ENCODE measurements at places on chromosomes 5 and 9.

GRCh38 chr9:121246821-121247561 lies 21.0 kb upstream of the GSN start:
- no peak for DNase-seq

- DNase-seq = no peak
Observed at GRCh38 chr9:77899679-77900354, 131.8 kb downstream of the GNAQ start.

- DNase-seq = peak; percentile 63
Observed at GRCh38 chr9:131096269-131097125, at the start of gene AIF1L. Gene AIF1L (plus strand): TSS chr9:131096531. CDS start chr9:131096630, 99 bp downstream.

GRCh38 chr5:94197970-94198369 lies 420.4 kb downstream of the KIAA0825 start:
- no peak for DNase-seq

GRCh38 chr5:79135790-79136553 lies 24.4 kb downstream of the BHMT start:
- no peak for DNase-seq

DNA sequence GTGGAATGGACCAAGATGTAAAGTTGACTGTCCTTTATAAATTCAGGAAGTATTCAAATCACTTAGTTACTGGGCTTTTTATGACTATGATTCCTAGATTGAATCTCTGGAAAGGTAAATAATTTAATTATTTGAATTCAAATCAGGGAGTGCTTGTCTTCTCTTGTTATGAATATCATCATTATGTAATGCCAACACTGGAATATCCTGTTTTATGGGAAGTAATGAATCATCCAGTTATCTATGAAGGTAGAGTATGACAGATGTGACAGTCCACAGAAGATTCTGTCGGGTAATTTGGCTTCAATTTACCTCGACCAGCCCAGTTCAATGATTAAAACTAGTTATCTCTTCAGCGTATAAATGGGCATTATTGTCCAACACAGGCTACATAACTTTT lies 141.0 kb upstream of the NUDT12 start:
- no peak for DNase-seq

DNA sequence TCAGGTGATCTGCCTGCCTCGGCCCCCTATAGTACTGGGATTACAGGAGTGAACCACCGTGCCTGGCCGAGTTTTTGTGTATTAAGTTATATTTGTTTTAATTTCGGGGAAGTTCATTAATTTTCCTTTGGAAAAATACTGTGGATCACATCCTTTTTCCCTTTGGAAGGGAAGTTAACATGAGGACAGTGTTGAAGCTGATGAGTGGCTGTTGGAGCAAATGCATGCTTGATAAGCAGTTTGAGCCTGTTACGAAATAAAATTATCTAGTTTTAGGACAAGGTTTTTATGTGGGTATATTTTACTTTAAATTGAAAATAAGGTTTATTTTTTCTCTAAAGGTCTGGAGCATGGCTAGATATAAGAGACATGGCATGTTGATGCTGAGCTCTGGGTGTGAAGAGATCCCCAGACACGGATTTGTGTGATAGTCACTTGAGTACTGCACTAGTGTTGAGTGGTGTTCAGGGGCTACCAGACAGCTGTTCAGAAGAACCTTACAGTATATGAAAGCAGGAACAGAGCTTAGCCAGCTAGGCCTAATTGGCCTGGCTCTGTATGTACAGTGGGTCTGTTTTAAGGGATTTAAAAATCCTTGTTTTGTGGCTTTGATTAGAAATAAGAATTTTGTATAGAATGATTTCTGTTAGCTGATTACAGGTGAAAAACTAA lies 17.4 kb downstream of the LMNB1 start:
- DNase-seq = no peak

DNA sequence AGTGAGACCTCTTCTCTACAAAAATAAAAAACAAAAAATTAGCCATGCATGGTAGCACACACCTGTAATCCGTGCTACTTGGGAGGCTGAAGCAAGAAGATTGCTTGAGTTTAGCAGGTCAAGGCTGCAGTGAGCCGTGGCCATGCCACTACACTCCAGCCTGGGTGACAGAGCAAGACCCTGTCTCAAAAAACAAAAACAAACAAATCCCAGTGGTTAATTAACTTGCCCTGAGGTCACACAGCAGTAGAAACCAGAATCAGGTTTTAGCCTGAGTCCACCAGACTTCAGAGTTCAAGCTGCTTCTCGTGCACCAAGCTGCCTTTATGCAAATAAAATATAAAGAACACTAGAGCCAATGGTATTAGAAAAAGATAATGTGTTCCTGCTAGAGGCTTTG lies 169.7 kb downstream of the GOLPH3 start:
- no peak for DNase-seq

DNA sequence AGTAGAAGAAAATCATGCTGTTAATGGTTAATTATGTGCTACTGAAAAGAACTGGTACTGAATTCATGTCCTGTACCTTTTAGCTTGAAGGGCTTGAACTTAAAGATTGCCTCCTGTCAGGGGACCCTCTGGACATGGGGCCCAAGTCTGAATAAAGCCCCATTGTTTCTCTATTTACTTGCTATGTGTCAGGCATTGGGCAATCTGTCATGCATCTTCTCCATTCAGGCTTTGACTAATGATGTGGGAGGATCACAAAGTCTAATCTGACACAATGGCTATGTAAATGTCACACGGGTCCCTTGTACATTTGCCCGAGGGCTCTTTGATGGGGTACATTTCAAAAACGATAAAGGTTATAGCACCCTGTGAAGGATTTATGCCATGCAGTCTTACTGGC lies 64.0 kb upstream of the TUSC1 start:
- no peak for DNase-seq

DNA sequence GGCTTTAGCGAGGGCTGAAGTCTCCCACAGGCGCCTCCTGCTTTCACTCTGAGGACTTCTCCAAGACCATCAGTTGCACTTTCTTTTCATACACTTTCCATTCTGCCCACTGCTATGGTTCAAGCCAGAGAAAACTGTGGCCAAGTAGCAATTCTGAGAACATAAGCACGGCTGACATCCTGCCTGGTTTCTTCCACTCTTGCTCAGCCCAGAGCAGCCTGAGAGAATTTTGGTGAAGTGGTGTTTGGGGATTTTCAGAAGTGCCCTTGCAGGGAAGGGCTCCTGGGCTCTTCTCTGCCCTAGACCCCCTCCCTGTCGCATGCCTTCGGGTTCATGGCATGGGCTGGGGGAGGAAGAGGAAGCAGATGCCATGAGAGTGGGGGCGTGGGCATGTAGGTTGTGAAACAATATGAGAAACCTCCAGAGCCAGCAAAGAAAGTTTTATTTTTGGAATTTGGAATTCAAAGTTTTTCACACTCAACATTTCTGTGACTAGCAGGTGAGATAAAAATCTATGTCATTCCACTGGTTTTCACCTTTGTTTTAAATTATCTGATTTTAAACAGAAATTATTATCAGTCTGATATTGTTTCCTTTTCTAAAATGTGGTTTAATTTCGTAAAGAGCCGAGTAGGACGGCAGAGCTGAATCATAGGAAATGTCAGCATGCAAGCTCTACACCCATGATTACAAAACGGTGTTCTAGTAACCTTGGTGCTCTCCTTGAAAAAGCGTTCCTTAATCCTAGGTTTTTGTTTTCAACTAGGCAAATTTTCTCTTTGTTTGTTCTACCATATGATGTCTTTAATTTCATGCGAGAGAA lies 27.8 kb upstream of the TNFSF8 start:
- DNase-seq = no peak

GRCh38 chr5:146620669-146621051 lies 104.7 kb upstream of the GPR151 start:
- DNase-seq = no peak

- no peak for DNase-seq
Observed at GRCh38 chr5:119330367-119331183, 25.2 kb upstream of the TNFAIP8 start.

DNA sequence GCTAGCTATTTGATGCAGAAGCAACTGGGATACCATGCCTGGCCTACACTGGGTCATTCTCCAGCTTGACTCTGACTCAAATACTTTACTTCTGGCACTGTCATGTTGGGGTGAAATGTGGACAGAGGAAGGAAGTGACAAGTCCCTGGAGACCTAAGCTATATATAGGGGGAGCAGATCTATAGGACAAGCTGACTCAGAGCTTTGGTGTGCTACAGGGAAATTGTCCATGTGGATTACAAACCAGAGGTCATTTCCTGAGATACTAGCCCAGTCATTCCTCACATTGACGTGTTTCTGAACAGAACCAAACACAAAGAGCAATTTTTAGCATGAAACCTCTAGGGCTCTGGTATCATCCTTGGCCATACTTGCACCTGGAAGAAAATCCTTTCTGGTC lies 531.6 kb upstream of the CLINT1 start:
- DNase-seq = no peak

DNA sequence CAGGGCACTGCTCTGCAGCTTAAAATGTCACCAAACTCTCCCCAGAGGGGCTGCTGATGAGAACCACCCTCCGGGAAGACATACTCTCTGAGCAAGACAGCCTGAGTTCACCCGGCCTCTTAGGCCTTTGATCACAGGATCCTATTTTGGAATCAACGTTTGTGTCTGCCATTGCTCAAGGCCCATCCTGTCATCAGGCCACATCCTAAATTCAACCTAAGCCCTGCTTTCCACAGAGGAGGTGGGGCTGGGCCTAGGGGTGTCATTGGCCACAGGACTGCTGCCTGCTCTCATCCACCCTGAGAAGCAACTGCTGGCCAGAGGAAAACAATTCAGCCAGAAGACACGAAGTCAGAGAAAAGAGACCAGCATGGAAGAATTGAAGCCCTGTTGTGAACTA lies 351.1 kb upstream of the IRX2 start:
- DNase-seq = no peak

DNA sequence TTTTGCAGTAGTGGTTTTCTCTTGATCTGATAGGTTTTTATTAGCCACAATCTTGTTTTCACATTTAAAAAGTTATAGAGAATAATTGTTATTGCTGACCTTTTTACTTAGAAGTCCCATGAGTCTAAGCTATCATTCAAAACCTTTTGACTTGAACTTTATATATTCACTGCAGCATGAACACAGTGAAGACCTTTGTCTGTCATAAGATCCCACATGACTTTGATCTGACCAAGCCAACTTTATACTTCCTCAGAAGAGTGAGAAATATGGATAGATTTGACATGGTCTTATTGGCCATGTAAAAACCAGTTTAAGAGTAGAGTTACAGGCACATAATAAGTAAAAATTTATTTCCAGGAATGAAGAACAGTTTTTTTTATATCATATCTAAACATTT lies 34.1 kb downstream of the RAD1 start:
- DNase-seq = no peak

Measured in mesothelial cell of epicardium (in vitro differentiated cells).